Right renal cortex interstitium (tissue), 3 donors: ENCODE measurements at places on chromosomes 6 and 20. TPM values are rescaled to one million over a fixed set of nuclear protein-coding genes. Genes with fewer than 3 reads are reported as not detected.
A peak's percentile ranks its signal among the peaks of the same experiment; 100 is the strongest.

- no peak for DNase-seq
Observed at GRCh38 chr6:78253618-78254017, 600.8 kb downstream of the MEI4 start.

The ENPP1 gene
- 17.8 TPM for polyA plus RNA-seq

- DNase-seq, result no peak
Observed at GRCh38 chr6:167892835-167893815, 66.4 kb downstream of the AFDN start.

DNA sequence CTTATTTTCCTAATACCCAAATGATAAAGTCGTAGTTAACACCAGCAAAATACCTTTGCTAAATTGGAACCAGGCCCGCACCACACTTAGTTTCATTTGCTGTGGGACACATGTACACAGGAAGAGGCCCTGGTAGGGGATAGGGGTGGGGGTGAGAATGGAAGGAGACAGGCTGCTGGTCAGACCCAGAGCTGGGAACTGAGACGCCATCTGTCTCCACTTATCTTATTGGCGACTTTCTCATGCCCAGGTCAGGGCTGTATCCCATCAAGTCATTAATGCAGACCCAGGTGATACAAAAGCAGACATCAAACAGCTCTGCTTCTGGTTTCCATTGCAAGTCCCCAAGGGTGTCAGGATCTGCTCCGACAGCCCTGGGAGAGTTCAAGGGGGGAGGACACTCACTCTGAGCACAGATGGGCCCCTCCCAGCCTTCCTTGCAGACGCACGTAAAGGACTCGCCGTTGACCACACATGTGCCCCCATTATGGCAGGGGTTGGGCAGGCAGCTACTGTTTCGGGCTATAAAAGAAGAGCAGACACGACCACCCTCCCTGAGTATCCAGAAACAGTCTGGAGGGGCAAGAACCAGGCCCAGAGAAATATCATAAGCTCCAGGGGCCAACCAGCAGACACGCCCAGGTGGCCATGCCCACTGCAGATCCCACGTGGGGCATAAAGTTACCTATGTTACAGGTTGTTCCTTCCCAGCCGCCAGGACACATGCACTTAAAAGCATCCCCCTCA lies 29.2 kb downstream of the JAG1 start:
- DNase-seq, result no peak

- DNase-seq, result peak; percentile 82
Observed at GRCh38 chr20:2508631-2509467, at the start of gene ZNF343. Gene ZNF343 (minus strand): TSS chr20:2508915. CDS start chr20:2493895, 15,020 bp downstream.

GRCh38 chr20:36775826-36776225 lies 2.3 kb upstream of the DSN1 start:
- no peak for DNase-seq

DNA sequence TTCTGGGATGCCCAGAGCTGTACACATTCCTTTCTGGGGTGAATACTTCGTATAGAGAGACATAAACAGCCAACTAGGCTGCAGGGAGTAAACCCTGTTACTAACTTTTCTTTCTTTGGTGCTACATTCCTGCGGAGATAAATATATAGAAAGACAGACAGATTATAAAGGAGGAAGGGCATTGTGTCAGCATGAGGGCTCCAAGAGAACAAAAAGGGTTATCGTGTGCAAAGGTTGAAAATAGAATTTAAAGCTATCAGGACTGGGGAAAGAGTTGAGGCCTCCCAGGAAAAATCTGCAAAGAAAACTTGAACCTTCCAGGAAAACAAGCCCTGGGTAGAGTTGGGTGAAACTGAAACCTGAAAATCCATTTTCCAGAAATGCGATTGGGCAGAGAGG lies 68.0 kb downstream of the TMEM170B start:
- DNase-seq, result no peak

The PCK1 gene
- 10.6 TPM for polyA plus RNA-seq

- peak; percentile 50 for DNase-seq
Observed at GRCh38 chr6:39102071-39102820, 12.7 kb downstream of the SAYSD1 start.

The SIRPB2 gene
- polyA plus RNA-seq, result 0.32 TPM

- DNase-seq, result no peak
Observed at GRCh38 chr6:45783716-45784115, 231.9 kb downstream of the CLIC5 start.

The SAMD10 gene
- 6.7 TPM for polyA plus RNA-seq
